ENCODE measurements at places on chromosomes 2 and 18. TPM values are rescaled to one million over a fixed set of nuclear protein-coding genes. Genes with fewer than 3 reads are reported as not detected.

SLC9A4 gene
- total RNA-seq = not detected

CYP27A1 gene
- total RNA-seq = 0.14 TPM

GMPPA gene
- 40.5 TPM for total RNA-seq

ZSWIM2 gene
- total RNA-seq = not detected

TLX2 gene
- 0.14 TPM for total RNA-seq

GALNT3 gene
- total RNA-seq = not detected

PAX8 gene
- total RNA-seq = 1.4 TPM

ANKRD30BL gene
- not detected for total RNA-seq

VWA3B gene
- total RNA-seq = 0.43 TPM

NIF3L1 gene
- total RNA-seq = 45.8 TPM

HOXD12 gene
- not detected for total RNA-seq

CHRNA1 gene
- not detected for total RNA-seq

MEP1B gene
- 0.27 TPM for total RNA-seq

TAF4B gene
- 5.4 TPM for total RNA-seq

WDR75 gene
- total RNA-seq = 39.2 TPM

TGFBRAP1 gene
- total RNA-seq = 17.0 TPM

DHRS9 gene
- total RNA-seq = 3.2 TPM

GRB14 gene
- 5.2 TPM for total RNA-seq

RAMP1 gene
- not detected for total RNA-seq

MPP4 gene
- total RNA-seq = 0.14 TPM

MRPL30 gene
- 34.5 TPM for total RNA-seq

FAM161A gene
- total RNA-seq = 8.4 TPM

MCEE gene
- 11.9 TPM for total RNA-seq

TRABD2A gene
- total RNA-seq = 9.9 TPM

IL36B gene
- 0.13 TPM for total RNA-seq

EVX2 gene
- total RNA-seq = not detected

GREB1 gene
- 2.8 TPM for total RNA-seq

GEN1 gene
- total RNA-seq = 13.2 TPM

DRC1 gene
- 0.22 TPM for total RNA-seq

HSBP1L1 gene
- 13.5 TPM for total RNA-seq

ANKRD36C gene
- total RNA-seq = 4.3 TPM

UGT1A4 gene
- not detected for total RNA-seq

C2orf15 gene
- total RNA-seq = 0.40 TPM

PLEK gene
- not detected for total RNA-seq

UPP2 gene
- total RNA-seq = not detected

CFC1 gene
- total RNA-seq = not detected

AFTPH gene
- 24.0 TPM for total RNA-seq

GALR1 gene
- total RNA-seq = not detected

SOCS6 gene
- 32.4 TPM for total RNA-seq

DLX1 gene
- total RNA-seq = 3.5 TPM

CARF gene
- 1.3 TPM for total RNA-seq

GAREM2 gene
- 9.7 TPM for total RNA-seq

TUBB8B gene
- not detected for total RNA-seq

GNAL gene
- 4.8 TPM for total RNA-seq

CYBRD1 gene
- 26.3 TPM for total RNA-seq

GPR148 gene
- not detected for total RNA-seq

TRIB2 gene
- 0.41 TPM for total RNA-seq

DPYSL5 gene
- 5.9 TPM for total RNA-seq

RNF138 gene
- total RNA-seq = 16.3 TPM

EPB41L3 gene
- total RNA-seq = 0.82 TPM

UGT1A8 gene
- not detected for total RNA-seq

TRIM43B gene
- total RNA-seq = not detected

TMEM198 gene
- 1.2 TPM for total RNA-seq

PLGLB1 gene
- total RNA-seq = 1.1 TPM

STEAP3 gene
- 47.6 TPM for total RNA-seq

RAPGEF4 gene
- total RNA-seq = 0.15 TPM

MROH2A gene
- total RNA-seq = 0.10 TPM

DTNA gene
- 0.98 TPM for total RNA-seq

ELOA2 gene
- not detected for total RNA-seq
